Right cardiac atrium (tissue), 5 donors: ENCODE measurements at places on chromosomes 11 and 22. TPM values are rescaled to one million over a fixed set of nuclear protein-coding genes. Genes with fewer than 3 reads are reported as not detected.

GRCh38 chr11:34068111-34068510 lies 16.6 kb downstream of the CAPRIN1 start:
- no peak for DNase-seq

DNA sequence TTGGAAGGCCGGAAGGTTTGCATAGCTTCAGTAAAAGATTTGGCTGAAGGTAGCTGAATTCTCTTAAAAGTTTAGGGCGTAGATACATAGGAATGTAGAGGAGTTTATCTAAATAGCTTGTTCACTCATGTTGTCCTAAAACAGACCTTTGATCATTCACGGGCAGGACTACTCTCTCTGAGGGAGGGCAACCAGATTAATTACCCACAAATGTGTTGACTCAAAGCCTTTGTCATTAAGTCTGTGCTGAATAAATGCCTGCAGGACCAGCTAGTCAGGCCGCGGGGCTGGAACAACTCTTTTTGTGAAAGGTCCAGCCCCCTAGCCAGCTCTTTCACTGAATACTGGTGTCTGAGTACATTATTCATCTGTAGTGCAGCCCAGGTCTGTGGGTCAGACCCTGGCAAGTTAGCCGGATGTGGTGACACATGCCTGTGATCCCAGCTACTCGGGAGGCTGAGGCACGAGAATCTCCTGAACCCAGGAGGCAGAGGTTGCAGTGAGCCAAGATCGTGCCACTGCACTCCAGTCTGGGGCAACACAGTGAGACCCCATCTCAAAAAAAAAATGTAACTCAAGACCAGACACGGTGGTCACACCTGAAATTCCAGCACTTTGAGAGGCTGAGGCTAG lies 2.8 kb upstream of the FADD start:
- peak; percentile 33 for DNase-seq

DNA sequence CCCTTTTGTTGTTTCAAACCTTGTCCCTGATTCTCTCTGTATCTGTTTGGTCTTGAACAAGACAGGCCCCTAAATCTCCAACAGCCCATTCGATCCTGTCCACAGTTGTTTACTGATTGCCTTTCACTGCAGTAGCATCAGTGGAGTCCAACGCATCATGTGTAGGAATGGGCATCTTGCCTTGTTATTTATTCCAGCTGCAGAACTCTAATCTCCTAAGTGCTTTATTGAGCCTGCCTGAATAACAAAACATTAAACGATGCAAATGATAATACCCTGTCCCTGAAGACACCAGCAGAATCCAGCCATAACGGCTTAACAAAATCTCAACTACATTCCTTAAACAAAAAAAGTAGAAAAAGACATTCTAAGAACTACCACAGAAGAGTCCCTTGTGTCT lies 50.1 kb downstream of the SLC35F2 start:
- no peak for DNase-seq

GRCh38 chr11:134040386-134041302 lies 28.2 kb upstream of the JAM3 start:
- DNase-seq, result peak; percentile 67

GRCh38 chr11:61292356-61292755 lies 2.8 kb downstream of the VWCE start:
- no peak for DNase-seq

GRCh38 chr22:45783690-45784089 lies 112.1 kb downstream of the ATXN10 start:
- DNase-seq, result no peak

DNA sequence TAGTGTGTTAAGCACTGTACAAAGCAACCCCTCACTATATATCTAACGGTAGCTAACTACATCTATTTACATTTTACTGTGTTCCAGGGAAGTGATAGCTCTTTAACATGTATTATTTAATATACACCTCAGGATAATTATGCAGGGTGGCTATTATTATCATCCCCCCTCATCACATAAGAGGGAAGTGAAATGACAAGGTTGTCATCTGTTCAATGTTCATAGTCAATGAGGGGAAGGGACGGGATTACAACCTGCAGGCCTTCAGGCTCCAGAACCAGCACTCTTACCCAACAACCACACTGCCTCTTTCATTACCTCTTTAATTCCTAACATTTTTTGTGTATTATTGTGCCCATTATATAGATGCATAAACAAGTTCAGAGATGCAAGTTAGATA lies 238.7 kb upstream of the ANO3 start:
- no peak for DNase-seq

GRCh38 chr22:47736186-47737034 lies 974.0 kb downstream of the TBC1D22A start:
- DNase-seq, result no peak

- no peak for DNase-seq
Observed at GRCh38 chr11:37109286-37109585, 511.2 kb upstream of the RAG2 start.

DNA sequence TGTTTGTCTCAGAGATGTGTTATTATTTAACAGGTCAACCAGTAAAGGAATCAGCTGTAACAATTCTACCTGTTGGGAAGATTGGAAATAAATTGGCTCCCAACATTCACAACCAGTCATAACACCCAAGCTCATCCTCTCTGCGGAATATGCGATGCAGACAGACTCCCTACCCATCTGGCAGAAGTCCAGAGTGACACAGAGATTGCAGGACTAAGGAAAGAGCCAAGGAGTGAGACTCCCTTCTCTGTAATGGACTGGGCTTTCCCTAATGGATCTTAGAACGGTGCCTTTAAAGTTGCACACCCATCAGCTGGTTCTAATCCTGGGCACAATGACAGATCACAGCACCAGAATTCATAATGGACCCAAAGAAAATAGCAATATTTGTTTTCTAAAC lies 27.8 kb upstream of the UBASH3B start:
- DNase-seq, result no peak

- DNase-seq, result no peak
Observed at GRCh38 chr11:414318-414857, 411 bp downstream of the SIGIRR start.

DNA sequence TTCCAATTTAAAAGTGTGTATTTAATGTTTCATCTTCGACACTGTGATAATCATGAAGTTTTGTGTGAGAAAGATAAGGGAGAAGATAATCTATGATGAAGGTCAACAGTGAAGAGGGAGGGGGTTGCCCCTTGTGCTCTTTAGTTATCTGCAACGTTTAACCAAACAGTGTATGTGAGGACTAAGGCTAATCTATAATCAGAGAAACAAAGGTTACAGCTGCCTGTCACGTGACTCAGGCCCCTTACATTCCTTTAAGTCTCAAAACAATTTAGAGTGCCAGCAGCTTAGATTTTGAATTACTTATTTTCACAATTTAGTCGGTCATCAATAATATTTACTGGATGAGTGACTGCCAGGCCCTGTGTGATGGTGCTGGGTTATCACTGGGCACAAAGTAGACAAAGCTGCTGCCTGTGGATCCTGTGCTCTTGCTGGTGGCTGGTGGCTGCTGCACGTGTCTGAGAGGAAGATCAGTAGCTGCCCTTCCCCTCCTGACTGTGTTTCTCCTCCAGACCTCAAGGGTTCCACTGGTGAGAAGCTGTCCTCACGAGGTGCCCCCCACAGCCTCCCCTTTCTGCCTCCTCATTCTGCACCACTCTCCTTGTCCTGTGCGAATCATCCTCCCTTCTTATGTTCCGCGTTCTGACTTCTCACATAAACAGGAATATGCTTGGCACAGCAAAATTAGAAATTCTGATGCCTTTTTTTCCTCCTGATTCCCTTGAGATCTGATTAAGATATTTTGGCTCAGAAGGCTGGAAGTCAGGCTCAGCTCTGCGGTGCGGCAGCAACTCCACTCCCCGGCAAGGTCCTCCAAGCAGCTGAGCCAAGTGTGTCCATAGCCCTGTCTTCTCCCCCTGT lies 331.1 kb upstream of the B3GAT1 start:
- no peak for DNase-seq

GRCh38 chr22:20036084-20036482 lies 15.2 kb downstream of the TANGO2 start:
- DNase-seq, result no peak

DNA sequence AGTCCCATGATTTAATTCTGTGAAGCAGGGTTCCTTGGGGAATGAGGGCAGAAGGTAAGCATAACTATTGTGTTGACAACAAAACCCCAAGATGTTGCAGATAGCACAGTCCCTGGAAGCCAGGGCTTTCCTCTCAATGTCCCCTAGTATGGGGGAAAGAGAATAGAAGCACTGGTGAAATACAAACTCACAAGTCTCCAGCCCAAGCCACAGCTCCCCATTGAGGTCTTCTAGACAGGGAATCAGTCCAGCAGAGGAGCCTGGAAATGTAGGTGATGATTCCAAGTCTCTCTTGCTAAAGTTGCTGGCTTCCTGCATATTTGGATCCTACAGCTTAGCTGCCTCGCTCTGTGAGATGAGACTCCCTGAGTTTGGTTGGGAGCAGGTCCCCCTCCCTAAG lies 31.7 kb upstream of the DRD2 start:
- no peak for DNase-seq

DNA sequence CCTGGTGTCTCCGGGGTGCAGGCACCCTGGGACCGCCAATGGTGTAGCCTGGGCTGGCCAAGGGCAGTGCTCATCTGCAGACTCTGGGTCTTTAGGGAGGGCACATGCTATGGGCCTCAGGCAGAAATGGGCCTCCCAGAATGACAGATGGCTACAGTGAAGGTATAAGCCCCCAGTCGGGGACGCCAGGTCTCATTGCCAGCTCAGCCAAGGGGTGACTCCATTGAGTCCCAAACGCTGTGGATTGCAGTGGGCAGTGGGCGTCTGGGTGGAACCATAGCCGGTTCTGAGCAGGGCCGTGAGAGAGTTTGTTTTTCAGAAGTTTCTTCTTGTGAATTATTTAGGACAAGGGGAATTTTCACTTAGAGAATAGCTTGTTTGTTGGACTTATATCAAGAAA lies 516.9 kb downstream of the TBC1D22A start:
- DNase-seq, result no peak

GRCh38 chr11:116535994-116536393 lies 236.8 kb downstream of the BUD13 start:
- DNase-seq, result no peak

DNA sequence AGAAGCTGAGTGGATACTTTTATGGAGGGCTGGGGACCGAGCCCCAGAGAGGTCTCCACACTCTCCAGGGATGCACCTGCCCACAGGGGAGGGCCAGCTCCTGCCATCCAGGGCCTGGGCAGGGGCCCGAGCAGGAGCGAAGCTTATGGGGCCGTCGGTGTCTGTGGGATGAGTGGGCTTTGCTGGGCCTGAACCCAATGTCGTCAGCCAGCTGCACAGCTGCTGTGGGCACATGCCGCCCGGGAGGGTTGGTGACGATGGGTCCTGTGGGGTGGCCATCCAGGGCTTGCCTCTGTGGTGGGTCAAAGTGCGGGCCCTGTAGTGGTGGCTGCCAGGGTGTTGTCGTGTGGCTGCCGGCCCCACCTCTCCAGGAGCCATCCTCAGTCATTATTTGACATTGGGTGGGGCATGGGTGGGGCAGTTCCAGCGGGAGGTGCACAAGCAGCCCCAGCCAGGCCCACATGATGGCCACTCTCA lies 447.1 kb downstream of the TBC1D22A start:
- DNase-seq, result no peak

DNA sequence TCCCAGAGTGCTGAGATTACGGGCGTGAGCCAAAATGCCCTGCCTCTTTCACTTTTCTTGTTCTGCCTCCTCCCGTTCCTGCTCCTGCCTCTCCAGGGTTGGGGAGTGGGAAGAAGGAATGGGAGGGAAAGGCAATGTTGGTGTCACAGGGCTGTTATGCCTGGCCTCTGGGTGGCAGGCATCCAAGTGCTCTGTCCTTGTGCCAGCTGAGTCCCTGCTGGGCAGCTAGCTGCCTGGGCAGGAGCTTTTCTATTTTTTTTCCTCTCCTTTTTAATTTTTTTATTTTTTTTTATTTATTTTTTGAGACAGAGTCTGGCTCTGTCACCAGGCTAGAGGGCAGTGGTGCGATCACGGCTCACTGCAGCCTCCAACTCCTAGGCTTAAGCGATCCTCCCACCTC lies 4.1 kb upstream of the SAC3D1 start:
- peak; percentile 54 for DNase-seq

GRCh38 chr22:36220451-36220921 lies 18.8 kb downstream of the APOL2 start:
- peak; percentile 46 for DNase-seq

DNA sequence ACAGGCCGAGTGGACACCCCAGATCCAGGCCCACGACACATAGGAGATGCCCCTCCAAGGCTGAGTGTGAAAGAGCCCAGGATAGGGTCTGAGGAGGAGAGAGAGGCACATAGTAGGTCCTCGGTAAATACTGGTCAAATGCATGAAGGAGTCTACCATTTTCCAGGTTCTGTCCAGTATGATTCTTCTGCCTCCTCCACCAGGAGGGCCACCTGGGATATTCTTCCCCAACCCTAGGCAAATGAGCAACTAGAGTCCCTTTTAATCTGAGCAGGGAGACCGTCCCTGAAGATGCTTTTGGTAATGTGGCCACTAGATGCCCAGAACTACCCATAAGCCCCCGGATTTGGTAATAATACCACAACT lies 6.7 kb downstream of the PDGFB start:
- DNase-seq, result no peak

DNA sequence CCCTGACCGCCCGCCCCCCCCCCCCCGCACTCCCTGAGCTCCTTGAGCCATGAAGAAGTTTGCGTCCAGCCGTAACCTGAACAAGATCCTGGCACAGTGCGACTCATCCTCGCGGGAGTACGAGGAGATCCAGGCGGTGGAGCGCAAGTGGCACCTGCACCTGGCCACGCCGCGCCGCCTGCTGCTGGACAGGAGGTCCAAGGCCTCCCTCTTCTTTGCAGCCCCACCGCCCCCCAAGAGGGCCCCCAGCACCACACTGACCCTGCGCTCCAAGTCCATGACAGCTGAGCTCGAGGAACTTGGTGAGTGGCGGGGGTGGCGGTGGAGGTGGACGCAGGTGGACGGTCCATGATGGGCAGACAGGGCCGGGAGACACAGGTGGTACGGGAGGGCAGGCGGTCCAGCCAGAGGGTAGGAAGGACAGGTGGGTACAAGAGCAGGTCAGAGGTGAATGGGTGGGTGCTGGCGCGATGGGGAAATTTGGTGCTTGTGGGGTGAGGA lies 32.1 kb upstream of the ACR start:
- peak; percentile 45 for DNase-seq

DNA sequence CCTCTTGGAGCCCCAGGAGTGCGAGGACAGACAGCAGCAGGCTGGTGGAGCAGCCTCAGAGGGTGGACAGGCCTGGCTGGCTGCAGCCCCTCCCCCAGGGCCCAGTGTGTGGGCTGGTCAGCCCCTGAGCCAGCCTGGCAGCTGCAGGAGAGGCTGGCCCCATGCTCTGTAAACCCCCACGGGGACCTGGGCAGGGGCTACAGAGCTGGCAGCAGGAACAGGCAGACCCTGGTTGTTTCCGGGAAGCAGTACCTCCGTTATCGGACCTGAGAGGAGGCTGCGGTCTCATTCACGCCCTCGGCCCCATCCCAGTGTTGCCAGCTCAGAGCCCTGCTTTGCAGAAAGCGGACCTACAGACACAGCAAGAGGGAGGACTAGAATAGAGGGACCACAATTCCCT lies 38.5 kb upstream of the COMT start:
- DNase-seq, result no peak

The BTG4 gene
- not detected for total RNA-seq

The PRODH gene
- total RNA-seq, result 9.7 TPM

The GGT5 gene
- total RNA-seq, result 61.0 TPM

The KCNK4 gene
- not detected for total RNA-seq

The OR6A2 gene
- 0.08 TPM for total RNA-seq

The WNT11 gene
- total RNA-seq, result 7.1 TPM

The MUC15 gene
- not detected for total RNA-seq

The PDE2A gene
- 37.1 TPM for total RNA-seq

The SORL1 gene
- 3.7 TPM for total RNA-seq

The PANX3 gene
- not detected for total RNA-seq

The NAALADL1 gene
- total RNA-seq, result 9.1 TPM

The LRRC74B gene
- not detected for total RNA-seq

The OR5D14 gene
- total RNA-seq, result not detected
